WTC11 (cell line): ENCODE measurements at places on chromosomes 2 and 18.

- DNase-seq, result no peak
Measured at GRCh38 chr2:46308629-46309028, 11.4 kb downstream of the EPAS1 start.

DNA sequence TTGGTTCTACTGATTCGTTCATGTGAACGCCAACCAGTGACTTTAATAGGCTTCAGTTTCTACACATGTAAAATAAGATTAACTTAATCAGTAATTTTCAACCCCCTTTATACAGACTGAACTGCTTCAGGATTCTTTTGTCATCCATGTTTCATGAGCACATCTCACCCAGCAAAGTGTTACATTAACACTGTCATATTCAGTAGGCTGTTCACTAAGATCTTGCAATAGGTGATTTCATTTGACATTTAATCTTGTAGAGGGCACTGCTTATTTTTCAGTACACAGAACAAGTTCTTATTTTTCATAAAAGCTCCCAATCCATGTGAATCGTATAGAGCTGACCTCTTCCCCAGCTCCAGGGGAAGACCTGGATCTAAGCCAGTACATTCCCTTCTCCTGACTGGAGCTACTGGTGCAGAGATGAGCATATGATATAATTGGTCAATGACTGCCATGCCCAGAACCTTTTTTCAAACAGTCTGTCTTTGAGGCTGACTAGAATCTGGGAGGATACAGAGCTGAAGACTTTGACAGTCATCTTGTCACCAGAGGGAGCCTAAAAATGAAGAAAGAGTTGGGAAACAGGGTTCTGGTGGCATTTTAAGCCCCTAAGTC, 72.2 kb upstream of the CHRNA1 start:
- no peak for DNase-seq

DNA sequence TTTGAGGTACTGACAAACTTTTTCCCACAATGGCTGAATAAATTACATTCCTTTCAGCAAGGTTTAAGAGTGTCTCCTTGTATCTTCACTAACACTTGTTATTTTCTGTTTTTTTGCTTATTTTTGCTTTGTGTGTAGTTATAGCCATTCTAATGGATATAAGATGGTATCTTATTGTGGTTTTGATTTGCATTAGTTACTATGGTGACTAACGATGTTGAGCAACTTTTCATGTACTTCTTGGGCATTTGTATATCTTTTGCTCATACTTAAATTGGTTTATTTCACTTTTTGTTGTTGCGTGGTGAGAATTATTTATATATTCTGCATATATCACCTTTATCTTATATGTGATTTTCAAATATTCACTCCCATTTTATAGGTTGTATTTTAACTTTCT, 79.9 kb upstream of the FSIP2 start:
- DNase-seq, result no peak

GRCh38 chr2:128285329-128285931, 33.2 kb downstream of the HS6ST1 start:
- no peak for DNase-seq

- peak; percentile 78 for DNase-seq
Measured at GRCh38 chr2:120312860-120313694, 32.9 kb upstream of the INHBB start.

- no peak for DNase-seq
Measured at GRCh38 chr2:69790601-69790959, 38.9 kb upstream of the GMCL1 start.

DNA sequence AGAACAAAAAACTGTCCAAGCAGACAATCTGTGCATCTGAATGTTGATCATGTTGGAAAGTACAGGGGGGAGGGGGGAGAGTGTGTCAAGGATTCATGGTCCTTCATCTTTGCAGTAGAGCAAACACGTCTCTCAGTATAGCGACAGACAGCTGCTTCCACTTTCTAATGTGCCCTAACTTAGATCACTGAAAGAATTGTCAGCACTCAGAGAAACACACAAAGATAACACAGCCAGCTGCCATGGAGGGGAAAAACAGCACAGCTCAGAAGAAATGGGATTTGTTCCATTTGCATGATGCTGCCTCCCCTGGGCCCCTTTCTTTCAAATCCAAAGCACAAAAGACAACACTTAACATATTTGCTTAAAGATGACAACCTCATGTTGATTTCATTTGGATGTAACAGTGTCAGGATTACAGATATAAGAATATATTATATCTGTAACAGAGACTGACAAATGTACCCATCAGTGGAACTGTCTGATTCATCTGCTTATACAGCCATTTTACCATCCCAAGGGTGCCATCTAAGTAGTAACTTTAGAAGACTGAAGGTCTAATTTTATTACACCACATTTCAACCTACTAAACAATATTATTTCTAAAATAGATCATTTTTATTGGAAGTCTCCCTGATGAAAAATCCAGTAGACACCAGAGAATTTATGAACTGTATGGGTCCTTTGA, 17.7 kb downstream of the FIGN start:
- DNase-seq, result no peak

DNA sequence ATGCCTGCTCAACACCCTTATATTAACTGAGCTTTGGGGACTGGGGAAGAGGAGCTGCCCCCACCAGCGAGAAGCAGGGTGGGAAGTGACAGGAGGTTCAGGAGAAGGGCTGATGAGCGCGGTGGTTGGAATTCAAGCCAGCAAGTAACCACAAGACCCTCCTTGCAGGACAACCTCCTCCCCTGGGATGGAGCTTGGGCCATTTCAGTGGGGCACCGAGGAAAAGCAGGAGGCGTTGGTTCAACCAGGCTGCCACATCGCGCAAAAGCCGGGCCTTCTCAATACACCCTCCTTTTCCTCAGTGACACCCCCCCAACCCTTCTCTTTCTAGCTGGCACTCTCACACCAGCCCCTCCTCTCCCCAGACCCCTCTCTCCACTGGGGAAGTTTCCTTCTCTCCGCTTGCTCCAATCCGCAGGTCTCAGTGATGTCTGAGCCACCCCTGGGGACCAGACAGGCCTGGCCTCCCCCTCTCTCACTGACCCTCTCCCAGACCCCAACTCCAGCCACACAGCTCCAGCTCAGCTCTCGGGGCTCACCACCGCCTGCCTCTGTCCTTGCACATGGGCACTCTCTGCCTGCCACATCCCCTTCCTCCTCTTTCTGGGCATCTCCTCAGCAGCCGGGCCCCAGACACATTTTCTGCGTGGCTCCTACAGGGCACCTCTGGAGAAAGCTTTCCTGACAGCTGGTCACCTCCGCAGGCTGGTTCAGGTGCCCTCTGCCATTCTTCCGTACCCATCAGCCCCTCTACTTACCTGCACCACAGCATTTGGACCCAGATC, 44.5 kb downstream of the KCNF1 start:
- no peak for DNase-seq

DNA sequence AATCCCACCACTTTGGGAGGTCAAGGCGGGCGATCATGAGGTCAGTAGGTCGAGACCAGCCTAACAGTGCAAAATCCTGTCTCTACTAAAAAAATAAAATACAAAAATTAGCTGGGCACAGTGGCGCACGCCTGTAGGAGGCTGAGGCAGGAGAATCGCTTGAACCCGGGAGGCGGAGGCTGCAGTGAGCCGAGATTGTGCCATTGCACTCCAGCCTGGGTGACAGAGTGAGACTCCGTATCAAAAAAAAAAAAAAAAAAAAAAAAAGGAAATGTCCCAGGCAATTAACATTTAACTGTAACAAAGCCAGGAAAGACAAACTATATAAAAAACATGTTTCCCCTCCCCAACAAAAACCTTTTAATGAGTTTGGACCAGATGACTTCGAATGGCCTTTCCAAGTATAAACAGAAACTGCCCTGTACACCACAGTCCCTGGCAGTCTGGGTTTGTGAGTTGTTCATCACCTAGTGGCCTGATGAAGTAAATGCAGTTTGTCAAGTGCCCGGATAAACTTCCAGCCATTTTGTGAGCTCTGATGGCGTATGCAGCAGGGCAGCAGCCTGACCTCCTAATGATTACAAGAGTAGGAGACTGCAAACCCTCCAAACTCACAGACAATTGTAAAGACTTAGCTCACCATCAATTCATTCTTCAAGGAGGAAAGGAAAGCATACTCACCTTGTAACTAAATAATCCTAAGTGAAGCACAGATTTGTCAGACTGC, 16.6 kb upstream of the PCBP1 start:
- DNase-seq, result peak; percentile 47
